Fibroblast of lung (primary cell): ENCODE measurements at places on chromosomes 12 and 14.

DNA sequence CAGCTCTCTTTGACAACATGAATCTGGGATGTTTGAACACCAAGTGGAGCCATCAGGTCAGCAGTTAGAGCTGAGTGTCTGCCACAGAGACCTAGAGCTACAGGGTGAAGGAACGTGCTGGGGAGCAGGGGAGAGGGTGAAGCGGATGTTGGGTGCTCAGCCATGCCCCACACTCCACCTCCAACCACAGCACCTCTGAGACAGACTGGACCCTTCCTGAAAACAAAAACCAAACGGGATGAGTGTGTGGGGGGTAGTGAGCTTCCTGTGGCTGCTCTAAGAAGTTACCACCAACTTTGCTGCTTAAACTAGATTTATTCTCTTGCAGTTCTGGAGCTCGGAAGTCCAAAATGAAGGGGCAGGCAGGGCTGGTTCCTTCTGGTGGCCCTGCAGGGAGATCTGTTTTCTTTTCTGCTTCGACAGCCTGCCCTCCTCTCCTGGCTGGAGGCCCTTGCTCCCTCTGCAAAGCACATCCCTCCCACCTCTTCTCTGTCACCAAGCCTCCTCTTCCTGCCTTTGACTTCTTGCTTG, 5.6 kb upstream of the GOLGA3 start:
- no peak for DNase-seq

DNA sequence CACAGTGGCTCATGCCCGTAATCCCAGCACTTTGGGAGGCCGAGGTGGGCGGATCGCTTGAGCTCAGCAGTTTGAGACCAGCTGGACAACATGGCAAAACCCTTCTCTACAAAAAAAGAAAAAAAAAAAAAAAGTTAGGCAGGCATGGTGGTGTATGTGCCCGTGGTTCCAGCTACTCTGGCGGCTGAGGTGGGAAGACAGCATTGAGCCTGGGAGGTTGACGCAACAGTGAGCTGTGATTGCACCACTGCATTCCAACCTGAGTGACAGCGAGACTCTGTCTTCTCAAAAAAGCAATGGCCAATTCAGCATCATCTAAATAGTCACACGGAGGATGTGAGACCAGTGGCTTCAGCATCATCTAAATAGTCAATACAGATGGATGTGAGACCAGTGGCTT, 10.4 kb upstream of the SAMD4A start:
- no peak for DNase-seq

GRCh38 chr12:16012117-16012516, 101.0 kb downstream of the DERA start:
- peak; percentile 58 for DNase-seq

GRCh38 chr12:15151161-15152091, 69.8 kb downstream of the RERG start:
- peak; percentile 26 for DNase-seq

DNA sequence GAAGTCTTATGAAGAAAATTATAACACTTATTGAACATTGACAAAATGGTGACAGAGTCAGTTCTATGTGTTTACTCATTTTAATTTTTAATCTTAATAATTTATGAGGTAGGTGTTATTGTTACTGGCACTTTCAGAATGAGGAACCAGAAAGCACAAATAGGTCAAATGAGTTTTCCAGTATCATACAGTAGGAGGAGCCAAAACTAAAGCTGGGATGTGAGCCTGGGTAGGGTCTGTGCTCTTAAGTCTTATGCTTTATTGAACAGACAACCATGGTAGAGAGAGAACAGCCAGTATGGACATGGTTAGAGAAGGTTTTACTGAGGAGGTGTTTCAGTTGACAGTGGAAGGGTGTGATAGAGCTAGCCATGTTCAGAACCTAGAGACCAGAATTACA, 775.7 kb downstream of the TMTC2 start:
- no peak for DNase-seq

DNA sequence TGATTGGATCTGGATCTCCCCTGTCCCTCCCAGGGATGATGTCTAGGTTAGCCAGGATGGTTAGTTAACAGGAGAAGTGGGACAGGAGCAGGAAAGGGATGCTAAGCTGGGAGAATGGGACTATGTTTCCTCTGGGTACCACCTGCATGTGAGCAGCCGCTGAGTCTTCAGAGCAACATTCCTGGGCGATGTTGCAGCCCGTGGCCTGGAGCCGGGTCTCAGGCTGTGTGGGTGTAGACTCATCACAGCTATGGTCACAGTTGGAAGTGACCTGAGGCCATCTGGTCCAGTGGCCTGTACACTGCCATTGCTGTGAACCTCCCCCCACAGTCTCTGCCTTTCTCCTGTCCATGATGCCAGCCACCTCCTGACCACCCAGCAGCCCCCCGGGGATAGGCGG, 422.6 kb downstream of the DPF3 start:
- peak; percentile 47 for DNase-seq

- no peak for DNase-seq
These were observed 47.6 kb upstream of the PNMA1 start for GRCh38 chr14:73761618-73762355.

DNA sequence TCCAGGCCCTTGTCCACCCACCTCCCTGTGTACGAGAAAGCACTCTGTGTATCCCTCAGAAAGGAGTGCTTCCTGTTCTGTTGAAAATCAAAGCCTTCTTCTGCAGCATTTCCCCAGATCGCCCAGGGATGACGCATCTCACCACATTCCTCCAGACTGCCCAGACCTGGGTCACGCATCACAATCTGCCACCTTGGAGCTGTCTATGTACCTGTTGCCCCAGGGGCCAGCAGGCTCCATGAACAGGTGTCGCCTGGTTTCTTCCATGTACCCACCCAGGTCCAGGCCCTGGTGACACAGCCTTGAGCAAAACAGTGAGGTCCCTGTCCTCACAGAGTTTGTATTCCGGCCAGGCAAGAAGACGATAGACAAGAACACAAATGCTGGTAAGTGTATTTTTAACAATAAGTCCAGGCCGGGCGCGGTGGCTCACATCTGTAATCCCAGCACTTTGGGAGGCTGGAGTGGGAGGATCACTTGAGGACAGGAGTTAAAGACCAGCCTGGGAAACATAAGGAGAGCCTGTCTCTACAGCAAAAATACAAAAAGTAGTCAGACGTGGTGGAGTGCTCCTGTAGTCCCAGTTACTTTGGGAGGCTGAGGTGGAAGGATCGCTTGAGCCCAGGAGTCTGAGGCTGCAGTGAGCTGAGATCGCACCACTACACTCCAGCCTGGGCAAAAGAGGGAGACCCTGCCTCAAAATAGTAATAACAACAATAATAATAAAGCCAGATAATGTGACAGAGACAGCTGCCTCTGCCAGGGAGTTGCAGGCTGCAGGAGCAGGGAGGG, 6.8 kb upstream of the PPP1R13B start:
- no peak for DNase-seq

DNA sequence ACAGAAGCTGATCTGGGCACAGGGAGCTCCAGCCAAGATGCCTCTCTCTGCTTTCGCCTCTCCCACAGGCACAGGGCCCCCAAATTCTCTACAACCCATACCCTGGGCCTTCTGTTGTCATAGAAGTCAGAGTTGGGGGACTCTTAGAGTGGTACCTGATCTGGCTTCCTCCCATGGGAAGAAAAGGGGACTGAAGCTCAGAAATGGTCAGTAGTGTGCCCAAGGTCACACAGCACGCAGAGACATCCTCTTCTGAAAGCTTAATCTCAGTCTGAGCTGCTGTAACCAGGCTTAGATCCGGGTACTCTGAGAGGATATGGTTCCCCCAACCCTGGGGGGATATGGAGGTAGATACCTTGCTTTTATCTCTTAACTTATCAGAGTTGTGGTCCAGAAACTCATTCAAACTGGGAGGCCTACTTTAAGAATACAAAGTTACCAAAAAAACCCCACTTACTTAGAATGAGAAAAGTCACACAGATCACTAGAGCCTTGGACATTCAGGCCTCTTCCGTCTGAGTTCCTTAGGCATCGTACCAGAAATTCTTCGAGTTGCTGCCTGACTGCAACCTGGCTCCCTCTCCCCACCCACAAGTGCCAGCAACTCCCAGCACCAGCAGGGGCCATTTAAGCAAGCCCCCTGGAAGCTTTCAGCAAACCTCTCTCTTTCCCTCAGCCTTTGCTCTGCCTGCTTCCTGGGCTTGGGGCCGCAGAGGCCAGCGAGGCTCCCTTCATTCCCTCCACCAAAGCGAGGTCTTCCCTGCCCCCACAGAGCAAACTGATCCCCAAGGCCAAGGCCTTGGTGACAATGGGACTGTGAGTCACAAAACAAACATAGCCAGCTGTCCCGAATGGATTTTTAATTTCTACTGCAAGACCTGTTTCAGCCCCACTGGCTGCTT, 13.9 kb downstream of the KRT7 start:
- no peak for DNase-seq

GRCh38 chr12:37672655-37673260, 643.8 kb upstream of the ALG10B start:
- DNase-seq = no peak

- DNase-seq = no peak
These were observed 39.1 kb upstream of the CCDC63 start for GRCh38 chr12:110807640-110808039.

- no peak for DNase-seq
These were observed 227.3 kb upstream of the RTL1 start for GRCh38 chr14:101130861-101131260.

DNA sequence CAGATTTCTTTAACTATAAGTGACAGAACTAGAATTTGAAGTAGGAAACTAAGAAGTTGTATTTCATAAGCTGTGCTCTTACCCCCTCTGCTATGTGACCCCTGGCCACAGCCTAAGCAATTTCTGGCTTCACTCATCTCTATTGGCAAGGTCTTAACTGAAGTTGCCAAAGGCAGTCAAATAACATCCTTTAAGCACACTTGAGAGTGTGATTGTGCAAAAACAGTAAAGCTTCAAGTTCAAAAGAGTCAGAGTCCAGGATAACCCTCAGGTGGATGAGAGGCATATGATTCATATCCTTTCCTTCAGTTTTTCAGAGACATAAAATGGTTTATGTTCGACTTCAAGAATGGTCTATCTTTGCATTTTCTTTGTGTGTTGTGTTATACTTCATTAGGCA, 45.2 kb downstream of the GRIP1 start:
- DNase-seq = peak; percentile 25

- peak; percentile 41 for DNase-seq
These were observed 66.6 kb downstream of the BTG1 start for GRCh38 chr12:92079054-92079385.

GRCh38 chr12:105741786-105742566, 396.8 kb downstream of the NUAK1 start:
- peak; percentile 86 for DNase-seq

DNA sequence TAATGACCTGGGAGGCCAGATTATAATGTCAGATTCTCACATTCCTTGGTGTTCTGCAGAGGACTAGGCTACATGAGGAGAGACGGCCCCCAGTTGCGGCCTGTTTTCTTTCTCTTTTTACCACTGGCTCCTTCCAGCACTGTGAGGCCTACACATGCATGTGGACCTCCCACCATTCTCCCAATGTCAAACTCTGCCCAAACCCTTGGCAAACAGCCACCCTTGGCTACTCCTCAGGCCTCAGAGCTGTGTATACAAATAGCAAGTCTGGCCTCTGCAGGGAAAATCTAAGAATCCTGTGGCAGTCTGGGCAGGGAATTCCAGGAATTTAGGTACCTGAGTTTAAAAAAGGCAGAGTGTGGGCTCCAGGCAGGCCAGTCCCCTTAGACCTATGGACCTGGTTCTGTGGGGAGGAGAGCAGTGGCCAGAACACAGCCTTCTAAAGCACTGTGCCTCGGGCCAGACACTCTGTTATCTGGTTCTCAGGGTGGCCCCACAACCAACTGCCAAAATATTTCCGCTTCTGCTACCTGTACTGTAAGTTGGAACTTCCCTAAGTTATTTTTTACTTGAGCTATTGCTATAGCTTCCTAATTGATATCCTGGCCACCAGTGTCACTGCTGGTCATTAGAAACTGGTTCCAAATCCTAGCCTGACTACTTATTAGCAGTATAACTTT, 19.9 kb upstream of the NEDD1 start:
- DNase-seq = peak; percentile 75

DNA sequence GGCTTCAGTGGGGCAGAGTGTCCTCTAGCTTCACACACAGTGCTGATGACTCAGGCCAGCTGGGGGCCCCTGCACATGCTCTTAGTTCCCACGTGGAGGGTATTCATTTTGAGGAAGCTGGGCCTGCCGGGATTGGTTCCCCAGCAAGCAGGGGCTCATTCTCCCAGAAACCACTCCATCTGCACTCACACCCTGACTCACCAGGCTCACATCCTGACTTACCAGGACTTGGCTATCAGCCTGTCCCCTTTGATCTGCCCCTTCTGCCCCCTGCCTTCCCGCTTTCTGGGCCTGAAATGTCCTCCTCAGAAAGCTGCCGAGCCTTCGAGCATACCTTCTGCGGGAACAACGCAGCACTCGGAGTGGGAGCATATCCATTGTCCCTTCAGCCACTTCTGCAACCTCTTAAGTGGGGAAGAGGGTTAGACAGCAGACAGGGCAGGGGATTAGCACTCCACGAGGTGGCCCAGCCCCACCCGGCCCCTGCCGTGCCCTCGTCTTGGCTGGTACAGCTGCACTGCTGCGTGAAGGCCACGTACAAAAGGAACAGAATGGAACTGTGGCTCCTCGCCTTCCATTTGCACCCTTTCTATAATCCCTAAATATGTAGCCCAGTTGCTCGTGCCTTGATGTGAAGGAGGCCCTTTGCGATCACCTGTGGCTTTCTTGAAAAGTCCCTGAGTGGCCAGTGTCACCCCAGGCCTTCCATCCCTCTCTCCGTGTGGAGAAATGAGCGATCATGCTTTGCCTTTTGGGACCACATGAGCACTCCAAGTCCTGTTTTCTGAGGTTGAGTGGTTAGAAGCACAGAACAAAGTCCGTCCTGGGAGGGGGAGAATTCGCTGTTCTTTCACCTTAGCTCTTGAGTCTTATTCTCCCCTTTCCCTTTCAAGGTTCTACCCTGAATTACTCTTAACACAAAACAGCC, 26.1 kb downstream of the TPCN1 start:
- peak; percentile 45 for DNase-seq

DNA sequence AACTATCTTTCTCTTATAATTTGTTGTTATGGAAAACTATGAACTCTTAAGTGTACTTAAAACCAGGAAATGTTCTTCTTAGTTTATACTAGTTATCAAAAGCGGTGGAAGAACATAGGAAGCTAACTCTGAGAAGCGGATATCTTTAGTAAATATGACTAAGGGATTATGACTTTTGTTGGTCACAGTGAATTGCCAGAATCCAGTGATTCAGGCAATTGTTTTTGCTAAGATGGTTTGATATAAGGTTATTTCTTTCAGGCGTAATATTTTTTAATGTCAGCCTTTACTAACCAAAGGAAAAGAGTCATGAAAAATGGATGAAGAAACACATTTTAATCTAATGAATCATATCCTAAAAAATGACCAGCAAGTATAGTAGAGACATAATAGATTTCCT, 473.5 kb downstream of the FOXG1 start:
- DNase-seq = peak; percentile 93

- peak; percentile 68 for DNase-seq
These were observed 17.3 kb upstream of the TMPRSS12 start for GRCh38 chr12:50825372-50825838.
